ENCODE measurements at places on chromosomes 7 and 10. TPM values are rescaled to one million over a fixed set of nuclear protein-coding genes. Genes with fewer than 3 reads are reported as not detected.

- no peak for DNase-seq
- no peaks in the 10 kb centered on the region for H3K36me3 ChIP-seq
- H3K27me3 ChIP-seq = no peaks in the 10 kb centered on the region
- H3K4me1 ChIP-seq = peaks cover 6% of the 10 kb centered on the region
- H3K4me3 ChIP-seq = no peak overlapping the region
- H3K27ac ChIP-seq = no peak overlapping the region
Observed at GRCh38 chr10:24642921-24643678, 80.6 kb downstream of the ARHGAP21 start.

DNA sequence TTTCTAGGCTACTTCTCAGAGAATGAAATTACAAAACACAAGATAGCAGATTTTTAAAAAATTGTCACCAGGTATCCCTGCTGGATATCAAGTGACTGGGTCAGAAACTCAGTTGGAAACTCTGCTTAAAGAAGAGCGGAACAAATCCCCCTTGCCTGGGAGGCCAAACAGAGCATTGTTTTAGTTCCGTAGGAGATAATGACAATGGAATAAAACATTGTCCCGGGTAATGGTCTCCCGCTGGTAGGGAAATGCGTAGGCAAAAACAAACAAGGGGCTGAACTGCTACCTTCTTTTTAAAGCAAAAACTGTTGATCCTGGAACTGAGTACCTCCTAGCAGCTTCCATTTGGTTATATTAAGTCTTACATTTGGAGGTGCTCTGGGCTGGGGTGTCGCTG is 21.3 kb upstream of the VAX1 start:
- no peaks in the 10 kb centered on the region for H3K36me3 ChIP-seq
- peaks cover 7% of the 10 kb centered on the region for H3K4me1 ChIP-seq
- H3K4me3 ChIP-seq = no peak overlapping the region
- peaks cover 28% of the 10 kb centered on the region for H3K27me3 ChIP-seq
- H3K27ac ChIP-seq = no peak overlapping the region

GRCh38 chr10:78358982-78359381 is 325.3 kb downstream of the RPS24 start:
- no peak overlapping the region for H3K27ac ChIP-seq
- no peak overlapping the region for H3K4me3 ChIP-seq
- H3K27me3 ChIP-seq = no peaks in the 10 kb centered on the region
- no peaks in the 10 kb centered on the region for H3K36me3 ChIP-seq
- H3K4me1 ChIP-seq = peaks cover 12% of the 10 kb centered on the region

- H3K27me3 ChIP-seq = no peaks in the 10 kb centered on the region
- no peaks in the 10 kb centered on the region for H3K36me3 ChIP-seq
- H3K27ac ChIP-seq = peak overlapping the region; percentile 91
- DNase-seq = no peak
- peak overlapping the region; percentile 46 for H3K4me3 ChIP-seq
Observed at GRCh38 chr10:14648946-14649345, 125.8 kb downstream of the FAM107B start.

DNA sequence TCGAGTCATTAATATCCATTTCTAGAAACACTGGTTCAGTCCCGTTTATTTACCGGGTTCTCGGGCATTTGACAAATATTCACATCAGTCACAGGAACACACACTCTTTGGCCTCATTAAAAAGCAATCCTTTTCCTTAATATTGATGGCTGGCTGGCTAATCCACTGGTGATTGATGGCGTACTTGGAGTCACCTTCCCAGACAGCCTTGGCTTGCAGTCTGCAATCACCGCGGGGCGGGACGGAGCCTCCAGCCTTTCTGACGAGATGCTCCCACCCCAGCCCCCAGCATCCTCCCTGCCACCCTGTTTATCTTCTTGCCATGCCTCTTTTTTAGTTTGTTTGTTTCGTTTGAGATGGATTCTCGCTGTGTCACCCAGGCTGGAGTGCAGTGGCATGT is 36.6 kb downstream of the SRRM3 start:
- no peak overlapping the region for H3K4me3 ChIP-seq
- H3K4me1 ChIP-seq = no peaks in the 10 kb centered on the region
- no peak overlapping the region for H3K27ac ChIP-seq
- no peak for DNase-seq
- H3K36me3 ChIP-seq = no peaks in the 10 kb centered on the region
- H3K27me3 ChIP-seq = peaks cover 13% of the 10 kb centered on the region

GRCh38 chr10:5951167-5951711 is 26.1 kb downstream of the IL15RA start:
- H3K4me3 ChIP-seq = no peak overlapping the region
- no peaks in the 10 kb centered on the region for H3K4me1 ChIP-seq
- no peaks in the 10 kb centered on the region for H3K27me3 ChIP-seq
- no peaks in the 10 kb centered on the region for H3K36me3 ChIP-seq
- DNase-seq = no peak

The FOXI2 gene
- total RNA-seq = not detected

The IDI2 gene
- not detected for total RNA-seq

- no peak for DNase-seq
- no peaks in the 10 kb centered on the region for H3K36me3 ChIP-seq
- no peaks in the 10 kb centered on the region for H3K27me3 ChIP-seq
- peaks cover 31% of the 10 kb centered on the region for H3K4me1 ChIP-seq
Observed at GRCh38 chr7:92633211-92633906, 43.2 kb upstream of the FAM133B start.

DNA sequence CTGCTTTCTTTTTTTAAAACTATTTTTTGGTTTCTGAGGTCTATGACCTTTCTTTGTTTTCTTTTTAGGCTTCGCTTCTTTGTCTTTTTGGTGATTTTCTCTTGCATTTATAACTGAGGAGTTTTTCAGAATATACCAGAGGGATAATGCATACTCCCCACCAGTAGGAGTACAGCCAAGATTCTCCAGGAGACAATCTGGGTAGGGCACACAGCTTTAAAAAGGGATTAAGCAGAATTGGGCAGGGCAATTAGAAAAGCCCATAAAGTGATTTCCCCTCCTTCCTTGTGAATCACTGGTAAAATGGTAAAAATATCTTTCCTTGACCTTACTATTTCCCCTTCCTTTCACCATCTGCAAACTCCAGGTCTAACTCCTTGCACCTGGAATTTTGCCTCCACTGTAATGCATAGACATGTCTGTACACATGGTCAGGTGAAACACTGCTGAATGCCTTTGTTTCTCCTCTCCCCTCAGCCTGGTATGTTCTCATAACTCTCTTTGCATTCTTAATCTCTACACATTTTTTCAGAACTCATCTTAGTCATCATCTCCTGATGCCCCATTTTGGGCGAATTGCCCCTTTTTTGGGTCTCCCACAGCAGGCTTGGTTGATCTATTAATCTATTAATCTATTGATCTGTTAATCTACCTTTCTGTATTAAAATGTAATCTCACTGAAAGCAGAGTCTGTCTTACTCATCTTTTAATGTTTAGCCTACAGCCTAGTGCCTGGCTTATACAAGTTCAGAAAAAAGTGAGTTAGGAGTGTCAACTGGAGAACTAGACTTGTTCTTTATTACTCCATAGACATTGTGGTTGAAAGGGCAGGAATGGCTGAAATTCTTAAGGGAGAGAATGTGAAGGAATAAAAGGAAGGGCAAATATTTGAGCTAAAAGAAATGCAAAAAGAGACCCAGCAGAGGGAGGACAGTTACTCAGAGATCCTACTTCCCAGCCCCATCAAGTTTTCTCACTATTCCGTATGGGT is 64.6 kb downstream of the MDFIC start:
- no peak overlapping the region for H3K27ac ChIP-seq
- no peaks in the 10 kb centered on the region for H3K27me3 ChIP-seq
- no peak overlapping the region for H3K4me3 ChIP-seq
- H3K4me1 ChIP-seq = no peaks in the 10 kb centered on the region

The UCMA gene
- not detected for total RNA-seq
